Fibroblast of skin of back (primary cell): ENCODE measurements at places on chromosomes 6 and 20.

DNA sequence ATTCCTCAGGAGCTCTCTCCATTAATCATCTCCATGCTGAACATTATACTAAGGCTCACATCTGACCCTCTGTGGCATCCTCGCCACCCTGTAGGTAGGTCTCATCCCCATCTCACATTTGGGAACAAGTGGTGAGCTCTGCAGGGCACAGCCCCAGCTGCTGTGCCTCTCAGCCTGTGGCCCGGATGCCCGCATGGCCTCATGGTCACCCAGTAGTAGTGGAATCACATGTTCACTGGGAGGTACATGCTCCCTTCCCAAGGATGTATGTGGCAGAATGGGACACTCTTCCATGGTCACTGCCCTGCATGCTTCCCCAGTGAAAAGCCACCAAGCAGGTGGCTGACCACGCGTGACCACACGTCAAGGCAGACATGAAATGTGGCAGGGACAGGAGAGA is 26.3 kb upstream of the APMAP start:
- no peak for DNase-seq

DNA sequence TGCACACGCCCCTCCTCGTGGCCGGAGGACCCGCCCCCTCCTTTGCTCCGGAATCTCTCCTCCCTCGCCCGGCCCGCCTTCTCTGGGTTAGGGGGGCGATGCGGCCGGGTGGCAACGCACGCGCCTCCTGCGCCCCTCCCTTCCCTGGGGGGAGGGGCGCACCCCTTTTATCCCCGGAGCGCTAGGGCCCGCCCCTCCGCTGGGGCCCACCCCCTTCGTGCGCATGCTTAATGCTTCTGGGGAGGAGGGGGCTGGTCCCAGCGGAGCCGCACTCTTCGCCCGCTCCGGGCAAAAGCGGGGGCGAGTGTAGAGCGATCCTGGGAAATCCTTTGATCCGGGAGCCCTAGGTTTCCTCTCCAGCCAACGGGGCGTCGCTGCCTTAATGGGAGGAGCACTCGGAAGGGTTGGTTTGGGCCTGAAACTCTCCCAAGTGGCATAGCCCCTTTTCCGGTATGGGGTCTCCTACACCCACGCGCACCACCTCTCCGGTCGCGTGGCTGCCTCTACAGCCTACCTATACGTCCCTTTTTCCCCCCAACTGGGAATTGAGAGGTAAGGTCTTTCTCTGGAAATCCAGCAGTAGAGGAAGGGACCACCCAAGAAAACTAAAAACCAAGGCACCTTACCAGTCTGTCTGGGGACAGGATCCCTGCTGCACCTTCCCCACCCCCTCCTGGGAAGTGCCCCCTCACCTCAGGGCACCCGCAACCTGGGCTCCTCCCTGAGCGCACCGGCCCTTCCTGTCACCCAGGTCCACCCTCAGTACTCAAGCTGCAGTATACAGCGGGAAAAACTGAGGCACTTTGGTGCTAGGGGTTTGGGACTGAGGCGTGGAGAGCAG is 2.1 kb downstream of the SOX12 start:
- DNase-seq: peak; percentile 83

DNA sequence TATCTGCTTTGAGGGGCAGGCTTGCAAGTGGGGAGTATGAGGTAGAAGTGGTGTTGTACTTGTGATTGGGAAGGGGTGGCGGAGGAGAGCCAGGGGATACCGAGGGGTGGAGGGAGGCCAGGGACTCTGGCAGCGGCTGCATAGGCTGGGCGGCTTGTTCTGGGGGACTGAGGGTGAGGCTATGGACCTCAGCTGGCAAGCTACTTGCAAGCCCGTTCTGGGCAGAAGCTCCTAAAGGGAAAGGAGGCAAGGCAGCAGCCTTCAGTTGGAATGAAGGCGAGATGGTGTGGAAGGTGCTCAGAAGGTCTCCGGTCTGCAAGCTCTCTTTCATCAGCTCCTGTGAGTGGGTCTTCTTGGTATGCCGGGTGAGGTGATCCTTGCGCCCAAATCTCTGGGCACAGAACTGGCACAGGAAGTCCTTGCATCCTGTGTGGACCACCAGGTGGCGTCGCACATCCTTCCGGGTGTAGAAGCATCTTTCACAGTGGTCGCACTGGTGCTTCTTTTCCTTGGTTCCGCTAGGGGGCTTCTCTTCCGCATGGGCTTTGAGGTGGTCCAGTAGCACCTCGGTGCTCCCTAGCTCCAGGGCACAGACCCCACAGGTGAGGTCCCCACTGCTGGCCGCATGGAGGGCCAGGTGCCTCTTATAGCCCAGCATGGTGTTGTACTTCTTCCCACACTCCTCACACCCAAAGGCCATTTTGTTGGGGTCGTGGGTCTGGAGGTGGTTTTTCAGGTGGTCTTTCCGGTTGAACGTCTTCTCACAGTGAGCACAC is 66.0 kb downstream of the PLAGL1 start:
- DNase-seq: peak; percentile 55

DNA sequence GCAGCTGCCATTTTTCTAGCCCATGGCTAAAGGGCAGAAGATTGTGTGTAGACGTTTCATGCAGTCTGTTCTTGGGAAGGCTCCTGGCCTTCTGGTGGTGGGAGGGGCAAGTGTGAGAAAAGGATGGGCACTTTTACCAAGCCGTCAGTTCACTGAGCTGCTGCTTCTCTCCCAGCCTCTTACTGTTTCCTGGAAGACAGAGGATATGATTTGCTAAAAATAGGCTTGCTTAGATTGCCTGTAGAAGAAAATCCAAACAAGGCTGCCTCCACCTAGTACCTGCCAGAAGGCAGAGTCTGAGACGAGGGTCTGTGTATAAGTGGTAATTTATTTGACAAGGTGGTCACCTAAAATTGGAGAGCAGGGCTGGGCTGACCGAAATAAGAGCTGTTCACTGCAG is 7.5 kb downstream of the KIZ start:
- DNase-seq: no peak

DNA sequence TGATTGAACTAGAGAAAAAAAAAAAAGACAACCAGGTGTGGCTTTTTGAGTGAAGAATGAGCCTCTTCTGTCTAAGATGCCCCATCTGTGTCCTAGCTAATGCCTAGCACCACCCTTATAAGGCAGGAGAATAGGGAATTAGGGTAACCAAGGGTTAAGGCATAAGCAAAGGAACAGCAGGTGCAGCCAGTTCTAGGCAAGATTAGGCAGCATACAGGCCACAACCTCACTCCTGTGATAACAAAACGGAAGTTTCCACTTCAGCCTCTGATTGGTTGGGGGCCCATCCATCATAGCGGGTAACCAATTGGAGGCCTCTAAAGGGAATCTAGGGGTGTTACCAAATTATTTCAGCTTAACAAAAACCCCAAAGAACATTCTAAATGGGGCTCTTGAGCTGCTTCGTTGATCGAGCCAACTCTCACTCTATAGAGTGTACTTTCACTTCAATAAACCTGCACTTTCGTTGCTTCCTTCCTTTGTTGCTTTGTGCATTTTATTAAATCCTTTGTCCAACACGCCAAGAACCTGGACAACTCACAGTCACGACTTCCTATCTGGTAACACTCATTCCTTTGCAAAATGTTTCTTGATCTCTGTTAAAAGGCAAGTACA is 61.9 kb upstream of the TAGAP start:
- peak; percentile 59 for DNase-seq

- peak; percentile 36 for DNase-seq
Measured at GRCh38 chr6:39821742-39822532, 29.8 kb downstream of the DAAM2 start.

GRCh38 chr6:28747631-28748157 is 176.1 kb downstream of the TRIM27 start:
- DNase-seq: peak; percentile 71

DNA sequence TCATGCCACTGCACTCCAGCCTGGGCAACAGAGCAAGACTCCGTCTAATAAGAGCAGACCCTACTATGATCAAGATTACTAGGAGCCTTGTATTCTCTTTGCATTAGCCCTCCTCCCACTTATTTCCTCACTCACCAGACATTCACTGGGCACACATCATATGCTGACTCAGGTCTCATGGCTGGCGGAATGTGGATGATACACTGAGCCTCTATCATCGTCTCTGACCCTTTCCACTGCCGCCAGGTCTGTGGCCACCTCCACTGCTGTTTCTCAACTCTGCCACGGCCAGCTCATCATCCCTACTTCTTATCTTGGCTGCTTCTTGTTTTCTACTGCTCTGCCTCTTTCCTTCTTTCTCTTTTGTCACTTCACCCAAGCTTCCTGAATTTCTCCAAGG is 161.0 kb downstream of the BACH2 start:
- peak; percentile 80 for DNase-seq

DNA sequence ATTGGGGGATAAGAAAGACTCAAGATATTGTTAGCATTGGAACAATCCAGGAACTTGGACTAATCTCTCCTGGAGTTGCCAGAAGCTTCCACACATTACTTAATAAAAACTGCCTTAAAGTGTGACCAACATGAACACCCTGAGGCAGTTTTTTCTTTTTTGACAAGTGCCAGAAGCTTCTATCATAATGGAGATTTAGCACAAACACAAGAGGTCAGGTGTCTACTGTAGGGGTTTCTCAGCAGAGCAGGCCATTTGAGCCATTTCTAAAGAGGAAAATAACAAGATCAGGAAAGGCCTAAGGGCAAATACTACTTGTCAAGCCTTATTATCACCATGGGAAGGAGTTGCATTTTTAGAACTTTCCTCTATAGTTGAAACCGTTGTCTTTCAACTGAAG is 361.5 kb downstream of the EPM2A start:
- no peak for DNase-seq

GRCh38 chr6:38176797-38177751 is 357.5 kb downstream of the ZFAND3 start:
- no peak for DNase-seq

GRCh38 chr6:53573299-53573698 is 28.4 kb upstream of the GCLC start:
- DNase-seq: no peak

DNA sequence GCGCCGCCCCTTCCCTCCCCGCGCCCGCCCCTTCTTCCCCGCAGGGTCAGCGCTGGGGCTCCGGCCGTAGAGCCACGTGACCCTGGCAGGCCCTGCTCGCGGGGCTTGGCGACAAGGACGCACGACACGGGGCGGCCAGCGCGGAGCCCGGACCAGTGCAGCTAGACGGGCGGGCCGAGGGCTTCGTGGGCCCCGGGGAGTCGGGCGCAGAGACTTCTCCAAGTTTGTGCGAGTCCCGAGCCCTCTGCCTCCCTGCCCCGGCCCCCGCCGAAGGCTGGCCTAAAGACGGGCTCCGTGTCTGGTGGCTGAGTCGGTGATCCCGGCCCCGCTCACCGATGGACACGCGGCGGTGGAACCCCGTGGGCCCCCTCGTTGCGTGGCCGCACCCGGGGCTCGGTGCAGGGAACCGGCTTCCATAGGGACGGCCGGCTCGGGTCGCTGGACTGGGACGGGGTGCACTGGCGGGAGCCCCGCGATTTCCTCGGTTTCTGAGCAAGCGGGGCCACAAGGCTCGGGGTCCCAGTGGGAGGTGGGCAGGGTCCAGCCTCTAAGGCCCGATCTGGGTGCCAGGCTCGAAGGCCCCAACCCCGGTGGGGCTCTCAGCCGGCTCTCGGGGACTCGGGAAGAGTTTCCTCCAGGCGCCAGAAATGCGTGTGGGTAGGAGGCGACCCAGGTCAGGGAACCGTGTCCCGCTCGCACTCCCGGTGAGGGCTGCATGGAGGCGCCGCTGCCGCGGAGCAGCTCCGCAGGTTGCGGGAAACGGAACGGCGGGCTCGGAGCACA is 452 bp upstream of the GATA5 start:
- no peak for DNase-seq

DNA sequence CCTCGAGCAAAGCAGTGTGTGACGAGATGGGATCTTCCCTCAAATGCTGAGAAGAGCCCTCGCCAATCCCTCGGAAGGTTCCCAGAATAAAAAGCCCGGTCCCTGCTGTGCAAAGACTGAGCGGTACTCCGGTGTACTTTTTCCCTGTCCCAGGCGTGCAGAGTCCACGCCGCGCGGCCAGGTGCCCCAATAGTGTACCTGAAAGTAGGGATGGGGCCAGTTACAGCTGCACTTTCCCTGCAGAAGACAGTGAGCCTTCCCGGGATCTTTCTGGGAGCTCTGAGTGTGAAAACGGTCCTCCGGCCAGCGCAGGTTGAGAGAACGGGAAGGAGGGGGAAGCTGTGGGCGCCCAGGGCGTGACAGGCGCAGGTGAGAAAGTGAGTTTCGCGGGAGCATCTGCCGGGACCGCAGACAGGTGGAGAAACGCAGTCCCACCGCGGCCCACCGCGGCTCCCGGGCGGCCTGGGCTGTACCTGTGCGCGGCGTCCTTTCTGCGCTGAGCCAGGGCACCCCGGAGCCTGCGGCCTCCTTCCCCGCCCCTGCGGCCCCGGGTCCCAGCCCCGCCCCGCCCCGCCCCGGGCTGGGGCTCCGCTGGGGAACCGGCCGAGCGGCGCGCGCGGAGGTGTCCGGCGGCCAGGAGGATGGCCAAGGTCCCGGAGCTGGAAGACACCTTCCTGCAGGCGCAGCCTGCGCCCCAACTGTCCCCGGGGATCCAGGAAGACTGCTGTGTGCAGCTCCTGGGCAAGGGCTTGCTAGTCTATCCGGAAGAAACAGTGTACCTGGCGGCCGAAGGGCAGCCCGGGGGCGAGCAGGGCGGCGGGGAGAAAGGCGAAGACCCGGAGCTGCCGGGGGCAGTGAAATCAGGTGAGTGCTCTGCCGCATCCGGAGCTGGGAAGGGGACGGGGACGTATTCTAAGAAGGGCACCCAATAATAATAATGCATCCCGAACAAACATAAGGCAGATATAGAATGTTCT is at the start of gene RFX6:
Gene RFX6, plus strand, starts transcription at position 608 of the 977 bp plus-strand sequence. Its CDS starts 34 bp downstream, at position 642.
- DNase-seq: no peak

GRCh38 chr20:61449916-61450315 is 197.9 kb downstream of the CDH4 start:
- DNase-seq: peak; percentile 30

DNA sequence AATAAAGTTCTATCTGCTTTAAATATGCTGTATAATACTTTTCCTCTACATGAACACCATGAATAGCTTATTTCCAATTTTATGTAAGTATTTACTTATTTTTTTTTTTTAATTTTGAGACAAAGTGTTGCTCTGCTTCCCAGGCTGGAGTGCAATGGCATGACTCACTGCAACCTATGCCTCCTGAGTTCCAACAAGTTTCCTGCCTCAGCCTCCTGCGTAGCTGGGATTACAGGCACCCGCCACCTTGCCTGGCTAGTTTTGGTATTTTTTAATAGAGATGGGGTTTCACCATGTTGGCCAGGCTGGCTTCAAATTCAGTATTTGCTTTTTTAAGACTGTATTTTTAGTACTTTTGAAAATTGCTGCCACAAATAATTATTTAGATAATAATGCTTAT is 1365.9 kb downstream of the GRIK2 start:
- no peak for DNase-seq

GRCh38 chr20:42855896-42856295 is 333.8 kb downstream of the PTPRT start:
- DNase-seq: no peak

DNA sequence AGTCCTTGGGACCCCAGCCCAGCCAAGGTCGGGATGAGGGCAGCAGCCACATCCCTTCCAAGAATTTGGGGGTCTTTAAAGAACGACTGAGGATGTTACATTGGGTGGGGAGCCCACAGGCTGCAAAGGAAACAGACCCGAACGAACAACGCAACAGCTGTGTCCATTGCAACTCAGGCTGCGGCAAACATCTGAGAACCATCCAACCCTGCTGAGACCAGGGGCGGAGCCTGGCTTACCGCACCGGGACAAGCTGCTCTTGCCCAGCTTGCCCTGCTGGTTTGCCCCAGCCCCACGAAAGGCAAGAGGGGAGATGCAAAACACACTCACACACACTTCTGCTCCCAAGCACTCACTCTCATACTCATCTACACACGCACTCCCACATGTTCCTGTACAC is 21.5 kb upstream of the TAF4 start:
- DNase-seq: no peak
